ENCODE measurements at places on chromosomes 3 and 15.

DNA sequence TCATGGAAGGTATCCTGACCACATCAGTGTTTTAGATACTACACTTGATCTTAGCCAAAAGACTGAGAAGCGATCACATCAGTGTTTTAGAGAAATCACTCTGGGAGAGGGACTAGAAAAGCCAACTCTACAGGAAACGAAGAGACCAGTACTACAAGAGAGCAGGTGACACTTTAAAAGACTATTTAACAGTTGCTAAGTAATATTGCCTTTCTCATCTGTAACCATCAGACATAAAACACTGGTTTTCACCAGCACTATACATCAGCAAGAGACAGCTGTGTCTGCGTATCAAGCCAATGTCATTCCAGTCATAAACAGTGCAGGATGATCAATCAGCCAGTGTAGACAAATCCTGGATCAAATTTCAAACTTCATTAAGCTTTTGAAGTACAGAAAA is 66.7 kb downstream of the GLB1 start:
- DNase-seq: no peak

GRCh38 chr3:57559526-57559925 is 3.5 kb downstream of the PDE12 start:
- DNase-seq: no peak

DNA sequence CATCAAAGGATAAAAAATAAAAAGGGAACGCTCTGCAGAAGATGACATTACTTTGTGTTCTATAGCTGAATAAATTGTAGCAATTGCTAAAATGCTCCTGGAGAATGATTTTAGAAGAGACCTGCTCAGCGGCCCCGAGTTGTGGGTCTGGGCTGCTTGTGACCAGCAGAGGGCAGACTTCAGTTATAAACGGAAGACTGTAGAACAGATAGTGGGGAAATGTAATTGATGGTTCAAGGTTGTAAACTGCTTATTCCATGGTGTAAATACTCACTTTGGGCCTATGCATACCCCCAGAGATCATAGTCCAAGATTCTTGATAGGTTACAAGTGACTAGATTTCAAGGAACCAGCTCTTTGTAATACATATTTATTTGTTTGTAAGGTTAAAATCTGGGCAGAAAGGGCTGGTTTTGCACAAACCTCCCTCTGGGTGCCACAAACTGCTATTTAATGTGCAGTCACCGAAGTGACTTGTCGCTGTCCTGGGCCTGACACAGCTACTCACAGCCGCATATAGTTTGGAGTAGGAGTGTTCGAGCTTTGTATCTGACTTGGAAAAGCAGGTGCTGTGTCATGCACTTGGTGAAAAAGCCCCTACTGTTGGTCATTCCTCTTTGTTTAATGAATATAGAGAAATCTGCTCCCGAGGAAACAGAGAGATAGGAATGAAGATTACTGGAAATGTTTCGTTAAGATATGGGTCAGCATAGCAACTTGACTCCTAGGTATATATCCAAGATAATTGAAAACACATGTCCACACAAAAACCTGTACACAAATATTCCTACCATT is 34.7 kb upstream of the NDUFB4 start:
- DNase-seq: peak; percentile 30

DNA sequence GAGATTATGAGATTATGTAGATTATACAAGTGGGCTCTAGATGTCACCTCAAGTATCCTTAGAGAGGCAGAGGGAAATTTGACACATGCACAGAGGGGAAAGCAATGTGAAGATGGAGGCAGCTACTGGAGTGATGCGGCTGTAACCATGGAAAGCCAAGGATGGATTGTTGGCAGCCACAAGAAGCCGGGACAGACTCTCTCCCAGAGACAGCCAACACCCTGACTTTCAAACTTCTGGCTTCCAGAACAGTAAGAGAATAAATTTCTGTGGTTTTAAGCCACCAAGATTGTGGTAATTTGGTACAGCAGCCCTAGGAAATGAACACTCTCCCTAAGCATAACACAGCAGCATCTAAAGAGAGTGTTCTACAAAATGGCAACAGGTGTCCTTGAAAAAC is 34.4 kb upstream of the PRICKLE2 start:
- no peak for DNase-seq

GRCh38 chr15:101000271-101000681 is 81.1 kb downstream of the LRRK1 start:
- DNase-seq: no peak

GRCh38 chr3:66597308-66597863 is 96.6 kb upstream of the LRIG1 start:
- no peak for DNase-seq

All from stimulated activated CD4-positive, alpha-beta T cell treated with anti-CD3 and anti-CD28 coated beads, Interleukin-15, amount 100 ng/mL, for 1 hour (primary cell).